ENCODE measurements at places on chromosomes 12 and 14.

DNA sequence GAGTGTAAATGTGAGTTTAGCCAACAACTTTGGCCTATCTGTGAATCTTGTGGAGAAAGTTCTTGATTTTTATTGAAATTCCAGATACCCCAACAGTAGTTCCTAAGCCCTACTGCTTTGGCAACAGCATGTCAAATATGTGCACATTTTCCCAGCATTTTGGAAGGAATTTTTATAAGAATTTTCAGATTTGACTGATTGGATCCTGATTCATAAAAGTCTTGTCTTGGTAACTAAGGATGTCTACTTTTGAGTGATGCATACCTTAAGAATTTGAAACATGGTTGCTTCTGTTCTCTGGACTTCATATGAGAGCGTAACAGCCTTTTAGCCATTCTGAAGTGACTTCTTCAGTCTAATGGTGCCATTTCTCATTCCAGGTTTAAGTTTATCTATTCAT, 106.7 kb downstream of the ANO4 start:
- no peak for DNase-seq

DNA sequence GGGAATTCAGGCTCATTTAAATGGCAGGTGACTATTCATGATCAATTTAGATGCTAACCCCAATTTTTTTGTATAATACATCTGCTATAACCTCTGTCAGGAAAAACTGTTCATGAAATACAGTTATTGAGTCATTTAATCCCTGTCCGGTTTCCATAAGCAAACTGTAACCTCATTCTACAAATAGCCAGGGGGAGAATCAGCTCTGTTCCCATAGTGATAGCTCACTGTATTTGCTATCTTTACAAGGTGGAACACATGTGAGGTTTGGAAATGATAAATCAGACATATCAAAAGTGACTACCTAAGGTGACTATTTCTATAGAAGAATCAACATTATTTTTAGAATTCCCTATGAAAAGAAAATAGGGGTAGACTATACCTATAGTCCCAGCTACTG, 38.6 kb upstream of the VPS33A start:
- DNase-seq = no peak

DNA sequence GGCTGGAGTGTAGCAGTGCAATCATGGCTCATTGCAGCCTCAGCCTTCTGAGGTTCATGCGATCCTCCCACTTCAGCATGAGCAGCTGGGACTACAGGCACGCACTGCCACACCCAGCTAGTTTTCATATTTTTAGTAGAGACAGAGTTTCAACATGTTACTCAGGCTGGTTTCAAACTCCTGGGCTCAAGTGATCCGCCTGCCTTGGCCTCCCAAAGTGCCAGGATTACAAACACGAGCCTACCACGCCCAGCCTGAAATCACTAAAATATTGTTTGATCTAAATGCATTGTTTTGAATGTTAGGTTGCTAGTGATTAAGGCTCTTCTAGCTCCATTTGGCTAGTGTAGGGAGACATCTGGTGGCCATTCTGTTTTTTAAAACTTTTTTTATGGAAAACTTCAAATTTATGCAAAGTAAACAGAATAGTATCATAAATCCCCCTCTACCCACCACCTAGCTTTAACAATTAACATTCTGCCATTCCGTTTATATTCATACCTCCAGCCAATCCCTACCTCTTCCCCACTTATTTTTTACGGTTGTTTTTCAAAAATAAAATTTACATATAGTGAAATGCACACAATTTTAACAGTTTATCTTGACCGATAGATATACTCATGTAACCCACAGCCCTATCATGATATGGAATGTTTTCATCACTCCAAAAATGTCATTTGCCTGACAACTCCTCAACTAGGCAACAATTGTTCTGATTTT, 37.8 kb downstream of the MYO1H start:
- DNase-seq = peak; percentile 31

GRCh38 chr14:62947301-62947700, 98.0 kb downstream of the KCNH5 start:
- DNase-seq = no peak

DNA sequence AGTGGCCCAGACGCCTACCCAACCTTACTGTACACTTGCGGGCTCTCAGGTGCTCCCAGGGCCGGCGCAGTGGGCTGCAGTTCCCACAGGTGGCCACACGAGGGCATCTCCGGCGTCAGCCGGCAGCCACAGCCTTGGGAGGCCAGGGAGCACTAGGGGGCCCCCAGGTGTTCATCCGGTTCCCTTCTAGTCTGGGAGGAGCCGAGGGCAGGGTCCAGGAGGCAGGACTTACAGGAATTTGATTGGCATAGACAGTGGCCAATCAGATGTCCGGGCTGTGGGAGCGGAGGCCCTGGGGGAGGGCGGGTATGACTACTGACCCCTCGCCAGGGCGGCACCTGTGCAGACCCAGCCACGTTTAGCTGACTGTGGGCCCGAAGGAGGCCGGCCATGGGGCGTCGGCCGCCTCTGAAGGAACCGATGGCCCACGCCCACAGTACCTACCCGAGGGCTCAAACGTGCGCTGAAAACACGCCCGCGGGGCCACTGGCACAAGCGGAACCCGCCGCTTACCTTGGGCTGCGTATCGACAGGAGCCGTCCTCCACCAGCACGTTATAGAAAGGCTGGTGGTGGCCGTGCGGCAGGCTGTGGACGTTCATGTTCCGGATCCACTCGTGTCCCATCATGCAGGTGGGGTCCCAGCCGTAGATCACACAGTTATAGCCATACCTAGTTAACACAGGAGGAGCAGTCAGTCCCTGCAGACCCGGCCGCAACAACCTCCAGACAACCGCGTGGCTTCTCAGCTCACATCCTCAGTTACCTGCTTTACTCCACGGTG, 34.8 kb downstream of the FBXO21 start:
- DNase-seq = peak; percentile 50

DNA sequence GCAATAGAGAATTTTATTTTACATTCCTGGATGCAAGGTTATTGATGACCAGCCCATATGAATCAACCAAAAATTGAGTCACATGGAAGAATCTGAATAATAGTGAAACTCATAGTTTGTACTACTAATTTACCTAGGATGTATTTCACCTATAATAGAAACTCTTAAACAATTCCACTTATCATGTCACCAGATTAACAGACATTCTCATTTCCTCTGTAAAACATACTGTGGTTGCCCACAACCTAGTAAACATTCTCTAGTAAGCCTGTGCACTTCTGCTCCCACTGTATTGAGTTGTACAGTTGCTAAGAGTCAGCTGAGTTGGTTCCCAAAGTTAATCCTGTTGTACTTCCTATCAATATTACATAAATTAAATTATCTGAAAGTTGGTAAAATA, 196.6 kb upstream of the TMTC1 start:
- DNase-seq = no peak

DNA sequence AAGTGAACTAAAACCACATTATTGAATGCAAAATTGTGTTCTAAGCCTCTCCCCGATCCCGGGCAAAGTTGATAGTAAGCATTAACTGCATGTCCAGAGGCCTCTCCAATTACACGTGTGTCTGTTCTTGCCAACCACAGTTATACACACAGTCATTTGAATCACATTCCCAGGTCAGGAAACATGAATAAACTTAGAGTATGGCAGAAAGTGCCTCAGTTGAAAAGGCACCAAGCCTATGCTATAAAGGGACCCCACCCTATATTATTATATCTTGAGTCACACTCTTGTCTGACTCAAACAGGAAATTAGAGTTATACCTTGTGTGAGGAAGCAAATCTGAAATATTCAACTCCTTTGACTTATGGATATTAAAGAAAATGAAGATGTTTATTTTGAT, 128.3 kb upstream of the STXBP6 start:
- no peak for DNase-seq

GRCh38 chr12:76702946-76703345, 61.0 kb upstream of the ZDHHC17 start:
- no peak for DNase-seq

- no peak for DNase-seq
These were observed 11.6 kb downstream of the VRK1 start for GRCh38 chr14:96808619-96809406.

DNA sequence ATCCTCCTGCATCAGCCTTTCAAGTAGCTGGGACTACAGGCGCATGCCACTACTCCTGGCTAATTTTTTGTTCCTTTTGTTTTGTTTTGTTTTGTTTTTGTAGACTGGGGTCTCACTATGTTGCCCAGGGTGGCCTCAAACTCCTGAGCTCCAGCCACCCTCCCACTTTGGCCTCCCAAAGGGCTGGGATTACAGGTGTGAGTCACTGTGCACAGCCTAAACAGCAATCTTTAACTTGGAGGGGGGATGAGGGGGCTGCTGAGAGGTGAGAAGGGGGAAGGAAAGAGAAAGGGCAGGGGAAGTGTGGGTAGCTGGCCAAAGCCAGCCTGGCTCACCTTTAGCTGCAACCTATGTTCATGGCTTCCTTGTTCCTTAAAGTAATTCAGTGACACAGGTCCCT, 77.4 kb downstream of the KDM2B start:
- DNase-seq = no peak

DNA sequence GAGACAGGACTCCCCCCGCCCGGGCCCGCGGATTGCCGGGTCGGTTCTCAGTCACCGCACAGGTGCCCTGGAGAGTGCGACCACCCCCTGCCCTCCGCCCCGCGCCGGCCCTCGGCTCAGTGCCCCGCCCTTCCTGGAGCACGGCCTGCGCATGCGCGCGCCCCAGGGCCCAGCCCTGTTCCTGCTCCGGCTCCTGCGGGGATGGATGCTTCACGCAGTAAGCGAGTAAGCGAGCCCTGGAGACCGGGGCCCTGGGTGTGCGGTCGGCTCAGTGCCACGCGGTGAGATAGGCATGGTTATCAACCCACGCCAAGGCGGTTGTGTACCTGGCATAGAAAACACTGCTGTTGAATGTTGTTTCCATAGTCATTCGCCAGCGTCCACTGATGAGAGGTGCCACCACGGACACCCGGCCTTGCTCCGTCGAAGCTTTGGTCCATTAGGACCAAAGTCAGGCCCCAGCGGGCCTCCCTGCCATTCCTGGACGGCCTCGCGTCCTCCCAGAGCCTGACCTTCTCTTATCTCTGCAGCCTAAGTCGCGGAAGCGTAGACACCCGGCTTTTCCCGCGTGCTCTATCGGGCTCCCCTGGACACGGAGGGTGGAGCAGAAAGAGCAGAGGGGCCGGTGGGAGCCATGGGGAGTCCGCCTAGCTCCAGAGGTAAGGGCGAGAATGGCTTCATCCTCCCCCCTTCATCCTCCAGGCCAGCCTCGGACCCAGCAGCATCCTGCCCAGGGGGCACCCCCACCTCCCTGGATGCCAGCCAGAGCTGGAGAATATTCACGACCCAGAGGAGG, 90.6 kb downstream of the PAPOLA start:
- peak; percentile 41 for DNase-seq

DNA sequence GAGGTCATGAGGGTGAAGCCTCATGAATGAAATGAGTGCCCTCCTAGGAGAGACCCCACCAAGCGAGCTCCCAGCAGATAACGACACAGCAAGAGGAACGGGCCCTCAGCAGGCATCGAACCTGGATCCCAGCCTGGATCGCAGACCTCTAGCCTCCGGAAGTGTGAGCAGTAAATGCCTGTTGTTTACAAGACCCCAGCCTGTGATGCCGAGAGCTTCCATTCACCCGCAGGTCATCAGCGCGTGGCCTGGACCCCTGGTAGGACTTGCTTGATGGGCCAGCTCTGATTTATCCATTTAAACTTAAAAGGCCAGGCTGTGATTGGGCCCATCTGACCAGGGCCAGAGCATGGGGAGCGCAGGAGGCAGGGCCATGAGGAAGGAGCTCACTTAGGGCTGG, 7.0 kb downstream of the TMEM179 start:
- DNase-seq = no peak

GRCh38 chr12:56007564-56008559, 10.8 kb downstream of the SUOX start:
- peak; percentile 73 for DNase-seq
